NCI-H524 treated with DMSO at 0.1 percent for 48 hours (cell line): ENCODE measurements at places on chromosomes 12 and 14.

DNA sequence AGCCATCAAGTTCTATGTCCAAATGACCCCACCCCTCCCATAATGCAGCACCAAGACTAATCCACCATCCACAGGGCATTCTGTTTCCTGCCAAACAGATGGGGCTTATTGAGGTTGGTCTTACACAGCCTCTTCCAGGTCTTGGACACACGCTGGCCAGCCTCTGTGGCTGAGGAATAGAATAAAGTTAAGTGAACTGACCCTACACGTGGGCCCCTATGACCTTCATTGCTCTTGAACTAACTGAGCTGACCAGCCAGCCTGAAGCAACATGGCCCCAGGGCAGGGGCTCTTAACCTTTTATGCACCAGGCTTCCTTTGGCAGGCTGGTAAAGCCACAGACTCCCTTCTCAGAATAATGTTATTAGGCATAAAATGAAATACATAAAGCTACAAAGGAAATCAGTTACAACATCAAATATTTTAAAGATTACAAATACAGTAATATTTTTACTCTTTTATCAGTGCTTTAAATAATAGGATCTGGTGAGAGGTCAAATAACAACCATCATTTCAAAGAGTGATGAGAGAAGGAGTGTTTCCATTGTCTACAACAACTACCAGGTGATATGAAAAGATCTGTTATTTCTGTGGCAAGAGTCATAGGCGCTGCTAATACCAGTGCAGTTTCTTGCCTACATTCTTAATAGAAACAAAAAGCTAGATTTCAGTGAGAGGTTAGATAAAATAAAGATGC is 192.9 kb upstream of the NUDT4 start:
- DNase-seq = no peak

- no peak for DNase-seq
These were observed 337.0 kb downstream of the IPO8 start for GRCh38 chr12:30358671-30359070.

DNA sequence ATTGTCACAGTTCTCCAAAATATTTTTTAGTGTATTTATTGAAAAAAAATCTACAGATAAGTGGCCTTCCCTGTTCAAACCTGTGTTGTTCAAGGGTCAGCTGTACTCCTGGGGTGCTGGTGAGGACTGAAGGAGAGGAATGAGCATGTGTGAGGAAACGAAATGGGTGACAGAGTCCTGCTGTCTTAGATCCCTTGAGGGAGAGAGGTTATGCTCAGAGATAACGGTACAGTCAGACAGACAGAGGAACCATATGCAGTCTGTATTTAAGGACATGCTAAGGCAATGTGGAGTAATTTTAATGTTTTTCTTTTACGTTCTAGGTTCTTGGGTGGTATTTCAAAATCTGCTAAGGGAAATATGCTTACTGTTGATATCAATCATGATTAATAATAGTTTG is 352.9 kb upstream of the RGS6 start:
- no peak for DNase-seq

- DNase-seq = peak; percentile 99
These were observed 954.9 kb downstream of the DIO2 start for GRCh38 chr14:79256380-79256779.

GRCh38 chr12:79370021-79370420 is 320.7 kb downstream of the PAWR start:
- DNase-seq = no peak

GRCh38 chr12:125129179-125129571 is 63.9 kb downstream of the AACS start:
- DNase-seq = no peak

GRCh38 chr14:102872020-102872419 is 50.4 kb upstream of the AMN start:
- DNase-seq = no peak

GRCh38 chr12:4286228-4286627 is 12.7 kb downstream of the CCND2 start:
- DNase-seq = no peak

DNA sequence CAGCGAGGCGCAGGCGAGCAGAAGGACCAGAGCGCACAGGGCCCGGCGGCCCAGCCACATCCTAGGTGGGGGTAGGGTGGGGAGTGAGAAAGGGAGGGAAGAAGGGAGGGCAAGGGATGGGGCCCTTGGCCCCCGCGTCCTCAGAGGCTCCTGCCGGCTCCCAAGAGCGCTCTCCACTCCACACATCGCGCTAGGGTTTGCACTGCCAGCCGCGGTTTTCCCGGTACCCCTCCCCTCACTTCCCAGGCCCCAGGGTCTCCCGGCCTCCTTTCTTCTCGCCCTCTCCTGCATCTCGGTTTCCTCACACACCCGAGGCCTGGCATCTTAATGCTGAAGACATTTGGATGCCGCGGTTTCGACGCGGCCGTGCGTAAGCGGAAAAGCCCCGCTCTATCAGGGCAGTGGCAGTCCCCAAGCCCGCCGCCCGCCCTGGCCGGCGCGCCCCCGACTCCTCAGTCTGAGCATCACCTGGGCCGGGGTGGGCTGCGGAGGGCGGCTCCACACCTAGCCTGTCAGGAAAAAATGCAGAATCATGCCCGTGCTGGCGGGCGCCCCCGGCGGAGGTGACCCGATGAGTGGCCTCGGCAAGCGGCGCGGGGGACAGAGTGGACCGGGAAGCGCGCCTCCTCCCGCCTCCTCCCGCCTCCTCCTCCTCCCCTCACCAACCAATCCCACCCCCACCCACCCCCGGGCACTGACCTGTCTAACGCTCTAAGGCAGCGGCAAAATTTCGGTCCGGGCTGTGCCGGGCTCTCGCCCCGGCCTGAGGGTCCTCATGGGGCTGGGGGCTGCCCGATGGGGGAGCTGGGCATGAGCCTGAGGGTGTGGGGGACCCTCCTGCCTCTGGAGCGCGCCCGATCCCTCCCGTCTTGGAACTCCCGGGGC is 686 bp downstream of the B4GALNT1 start:
- no peak for DNase-seq

GRCh38 chr12:59938190-59938962 is 342.5 kb downstream of the SLC16A7 start:
- no peak for DNase-seq

GRCh38 chr14:55580470-55581341 is 699 bp downstream of the KTN1 start:
- no peak for DNase-seq

GRCh38 chr14:53491256-53491883 is 338.2 kb upstream of the DDHD1 start:
- DNase-seq = no peak

GRCh38 chr12:103705927-103706326 is 118.9 kb downstream of the STAB2 start:
- DNase-seq = no peak

DNA sequence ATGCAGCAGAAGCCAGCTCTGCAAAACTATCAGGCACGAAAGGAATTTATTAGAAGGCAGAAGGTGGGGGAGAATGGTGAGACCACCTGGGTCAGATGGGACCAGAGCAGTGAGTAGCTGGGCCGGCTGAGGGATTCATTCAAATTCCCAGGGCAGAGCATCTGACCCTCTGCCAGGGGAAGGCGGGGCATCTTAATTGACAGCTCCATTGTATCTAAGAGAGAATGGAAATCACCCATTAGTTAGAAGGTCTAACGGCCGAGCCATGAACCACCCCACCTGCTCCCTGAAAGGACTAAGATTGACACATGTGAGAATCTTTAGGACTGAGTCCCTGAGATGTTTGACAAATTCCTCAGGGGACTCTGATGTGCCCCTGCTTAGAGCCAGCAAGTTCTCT is 83.7 kb downstream of the PHETA1 start:
- no peak for DNase-seq

GRCh38 chr12:21819678-21820077 is 45.2 kb upstream of the KCNJ8 start:
- no peak for DNase-seq

GRCh38 chr14:63051992-63052391 is 6.7 kb upstream of the KCNH5 start:
- DNase-seq = no peak

DNA sequence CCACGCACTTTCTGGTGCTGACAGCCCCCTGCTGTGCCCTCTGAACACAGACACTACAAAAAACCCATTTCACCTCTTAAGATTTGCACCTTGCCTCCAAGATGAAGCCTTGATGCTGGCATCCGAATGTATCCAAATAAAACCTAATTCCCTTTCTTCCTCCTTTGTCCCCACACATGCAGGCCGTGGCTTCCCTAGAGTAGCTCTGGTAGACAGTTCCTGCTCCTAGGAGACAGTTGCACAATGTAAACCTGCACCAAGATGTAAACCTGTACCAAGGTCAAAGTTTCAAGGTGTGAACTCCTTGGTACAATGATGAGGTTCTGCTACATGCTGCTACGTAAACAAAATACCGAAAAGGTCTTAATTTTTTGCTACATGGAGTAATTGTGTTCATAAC is 625 bp upstream of the ABHD12B start:
- DNase-seq = no peak

GRCh38 chr12:27486961-27487360 is 37.0 kb upstream of the PPFIBP1 start:
- no peak for DNase-seq

GRCh38 chr12:28130625-28131598 is 59.3 kb upstream of the CCDC91 start:
- DNase-seq = no peak

DNA sequence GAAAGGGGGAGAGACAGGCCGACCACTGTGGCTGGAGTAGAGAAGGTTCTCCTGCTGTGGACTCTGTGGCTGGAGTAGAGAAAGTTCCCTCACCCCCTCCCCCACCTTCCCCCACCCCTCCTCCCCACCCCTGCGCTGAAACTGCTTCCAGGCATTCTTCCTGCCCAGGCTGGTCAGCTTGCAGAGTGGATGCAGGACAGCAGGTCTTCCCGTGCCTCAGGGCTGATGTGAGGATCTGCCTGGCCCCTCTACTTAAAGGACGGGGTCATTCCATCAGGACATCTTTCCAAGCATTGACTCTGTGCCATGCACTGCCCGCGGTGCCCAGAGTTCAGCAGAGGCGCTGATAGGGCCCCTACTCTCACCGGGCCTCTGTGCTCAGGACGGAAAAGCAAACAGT is 13.2 kb upstream of the RIMBP2 start:
- DNase-seq = no peak

DNA sequence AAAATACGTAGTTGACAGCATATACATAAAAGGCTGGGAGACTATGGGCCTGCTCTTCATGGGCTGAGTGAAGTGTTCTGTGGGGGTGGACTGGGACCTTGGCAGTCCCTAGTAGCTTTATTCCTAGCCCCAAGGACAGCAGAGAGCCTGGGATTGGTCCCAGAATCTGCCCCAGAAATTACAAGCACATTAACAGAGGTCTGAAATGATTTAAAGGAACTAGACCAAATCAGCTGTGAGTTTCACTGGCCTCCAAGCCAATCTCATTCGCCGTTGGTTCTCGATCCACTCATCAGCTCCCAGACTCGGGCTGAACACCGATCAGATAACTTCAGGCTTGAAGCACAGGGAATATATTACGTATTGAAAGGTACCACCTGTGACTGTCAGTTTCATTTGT is 77.0 kb upstream of the PSMC1 start:
- no peak for DNase-seq

- DNase-seq = no peak
These were observed 491.4 kb downstream of the APAF1 start for GRCh38 chr12:99136516-99136915.

DNA sequence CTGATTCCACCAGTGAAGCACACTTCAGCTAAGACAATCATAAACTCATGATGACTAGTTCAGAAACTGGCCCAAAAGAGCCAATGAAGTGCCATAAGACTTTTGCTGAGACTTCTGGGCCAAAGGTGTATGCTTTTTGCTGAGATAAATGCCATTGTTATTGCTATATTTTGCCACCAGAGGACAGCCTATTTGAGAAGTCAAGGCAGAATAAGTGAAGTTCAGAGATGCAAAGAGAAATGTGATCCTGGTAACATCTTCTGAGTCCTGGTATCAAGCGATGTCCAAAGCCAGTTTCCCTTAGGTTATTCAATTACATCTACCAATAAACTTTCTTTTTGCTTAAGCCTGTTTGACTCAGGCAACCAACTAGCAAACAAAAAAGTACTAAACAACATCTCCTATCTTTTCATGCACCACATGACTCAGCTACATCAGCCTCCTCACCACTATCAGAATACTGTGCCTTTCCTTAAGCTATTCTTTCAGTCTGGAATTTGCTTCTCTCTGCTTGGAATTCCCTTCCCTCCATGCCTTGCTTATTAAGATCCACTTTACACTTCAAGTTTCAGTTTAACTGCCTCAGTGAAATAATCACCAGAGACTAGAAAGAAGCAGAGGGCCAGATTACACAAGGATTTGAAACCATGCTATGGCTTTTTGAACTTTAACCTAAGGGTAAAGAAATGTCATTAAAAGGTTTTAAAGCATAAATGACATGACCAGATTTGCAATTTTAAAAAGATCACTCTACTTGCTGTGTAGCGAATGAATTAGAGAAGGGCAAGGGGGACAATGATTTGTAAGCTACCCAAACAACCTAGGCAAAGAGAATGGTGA is 14.0 kb downstream of the CRY1 start:
- no peak for DNase-seq

DNA sequence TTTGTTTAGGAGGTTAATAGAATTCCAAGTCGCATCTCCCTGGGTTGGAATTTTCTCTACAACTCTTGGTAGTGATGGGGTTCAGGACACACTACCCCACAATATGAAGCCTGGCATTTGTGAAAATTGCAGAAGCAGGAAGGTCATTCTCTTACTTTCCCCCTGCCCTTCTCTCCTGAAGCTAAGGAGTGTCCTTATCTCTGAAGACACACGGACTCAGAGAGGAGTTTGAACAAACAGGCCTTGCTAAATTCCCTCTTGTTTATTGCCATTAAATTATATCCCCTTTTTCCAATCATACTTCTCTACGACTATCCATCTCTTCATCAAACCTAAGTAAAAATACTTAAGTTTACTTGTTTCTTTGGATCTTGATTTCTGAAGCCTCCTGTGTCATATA is 443.0 kb downstream of the RAD51B start:
- no peak for DNase-seq

DNA sequence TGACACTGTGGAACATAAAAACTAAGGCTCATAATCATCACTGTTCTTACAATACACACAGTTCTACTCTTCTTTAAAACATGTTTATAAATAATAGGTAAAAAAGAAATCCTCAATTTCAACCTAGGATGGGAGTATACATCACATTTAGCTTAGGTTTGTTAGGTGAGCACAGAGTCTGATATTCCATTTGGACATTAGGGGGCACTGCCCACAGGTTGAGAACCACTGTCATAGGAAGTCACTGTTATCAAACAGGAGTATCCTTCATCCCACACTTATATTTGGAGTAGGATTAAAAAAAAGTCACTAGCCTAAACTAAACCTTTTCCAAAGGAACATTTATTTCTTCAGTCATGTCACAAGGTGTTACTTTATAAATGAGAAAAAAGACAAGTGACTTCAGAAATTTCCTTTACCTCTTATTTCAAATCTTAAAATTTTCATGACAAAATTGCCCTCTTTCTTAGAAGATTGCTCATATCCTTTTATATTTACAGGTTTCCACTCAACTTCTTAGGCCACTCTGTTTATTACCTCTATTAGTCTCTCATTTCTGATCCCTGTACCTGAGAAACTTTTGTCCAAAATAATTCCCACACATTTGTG is 240.6 kb downstream of the CPNE8 start:
- no peak for DNase-seq

GRCh38 chr12:54658306-54659264 is 10.4 kb upstream of the DCD start:
- no peak for DNase-seq

- DNase-seq = no peak
These were observed 106.7 kb upstream of the TMPO start for GRCh38 chr12:98408681-98409080.

GRCh38 chr12:69474456-69474855 is 4.3 kb downstream of the FRS2 start:
- DNase-seq = no peak

GRCh38 chr14:90017371-90017770 is 44.4 kb upstream of the KCNK13 start:
- no peak for DNase-seq

GRCh38 chr12:123069436-123070266 is 81.2 kb downstream of the PITPNM2 start:
- DNase-seq = no peak
